OCI-LY7 (cell line): ENCODE measurements at places on chromosomes 4 and X.

DNA sequence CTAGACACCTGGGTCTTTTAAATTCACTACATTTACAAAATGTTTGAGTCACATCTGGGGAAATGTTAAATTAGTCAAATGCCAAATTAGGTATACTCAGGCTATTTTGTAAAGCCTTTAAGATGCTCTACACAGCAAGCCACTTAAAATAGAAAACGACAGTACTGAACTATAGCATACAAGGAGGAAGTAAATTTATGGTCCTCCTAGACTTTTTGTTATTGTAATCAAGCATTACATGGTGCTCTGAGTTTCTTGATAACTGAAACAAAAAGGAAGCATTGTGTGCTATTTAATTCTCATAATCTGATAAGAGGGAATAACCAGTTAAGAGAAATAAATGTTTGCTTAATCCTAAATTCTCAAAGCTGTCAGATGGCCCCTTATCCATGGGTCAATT lies 46.2 kb downstream of the SLC9A7 start:
- DNase-seq: peak; percentile 41

DNA sequence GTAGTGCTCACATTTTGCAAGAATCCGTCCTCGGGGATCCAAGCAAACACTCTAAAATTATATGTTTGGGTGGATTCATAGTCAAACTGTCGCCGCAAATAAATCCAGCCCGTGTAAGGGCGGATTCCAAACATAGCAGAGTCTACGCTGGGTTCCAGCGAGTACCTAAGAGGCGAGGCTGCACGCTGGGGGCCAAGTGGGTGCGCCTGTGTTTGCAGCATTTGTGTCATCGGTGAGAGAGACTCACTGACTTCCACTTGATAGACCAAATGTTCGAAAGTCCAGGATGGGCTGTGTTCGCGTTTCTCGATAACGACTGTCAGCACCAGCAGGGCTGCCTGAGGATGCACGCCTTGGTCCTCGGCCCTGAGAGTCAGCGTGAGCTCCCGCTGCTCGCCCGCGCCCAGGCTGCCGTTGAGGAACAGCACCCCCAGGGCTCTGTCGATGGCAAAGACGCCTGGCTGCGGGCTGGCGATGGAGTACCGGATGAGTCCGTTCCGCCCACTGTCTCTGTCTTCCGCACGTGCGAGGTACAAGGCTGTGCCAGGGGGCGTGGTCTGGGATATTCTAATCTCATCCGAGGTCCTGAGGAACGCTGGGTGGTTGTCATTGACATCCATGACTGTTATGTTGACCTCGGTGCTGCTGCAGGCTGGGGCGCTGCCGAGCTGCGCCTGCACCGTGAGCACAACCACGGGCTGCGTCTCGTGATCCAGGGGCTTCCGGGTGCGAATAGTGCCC lies 158.7 kb downstream of the DCHS2 start:
- DNase-seq: no peak

- DNase-seq: no peak
Measured at GRCh38 chr4:182042945-182043344, 200.3 kb upstream of the TENM3 start.

DNA sequence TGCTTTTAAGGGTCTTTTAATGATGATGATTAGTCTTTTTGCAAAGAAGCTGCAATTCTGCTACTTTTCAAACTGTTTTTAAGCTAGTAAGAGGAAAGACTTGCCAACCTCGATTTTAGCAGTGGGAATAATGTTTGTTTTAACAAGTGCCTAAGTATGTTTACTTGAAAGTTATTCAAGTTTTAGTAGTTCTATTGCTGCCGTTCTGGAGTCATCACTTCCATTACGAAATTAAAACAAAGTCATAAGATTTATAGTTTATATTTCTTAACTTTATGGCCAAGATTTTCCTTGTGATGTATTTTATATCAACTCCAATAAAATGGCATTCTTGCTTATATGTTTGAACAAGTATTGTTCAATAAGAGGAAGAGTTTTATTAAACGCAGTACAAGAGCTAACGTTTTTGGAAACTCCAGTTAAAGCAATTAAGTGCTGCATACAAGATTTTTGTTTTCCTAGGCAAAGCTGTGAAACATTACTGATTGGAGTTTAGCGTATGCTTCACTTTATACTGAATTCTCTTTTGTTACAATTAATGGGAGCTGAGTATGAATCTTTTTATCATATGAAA lies 211.3 kb downstream of the TENM3 start:
- no peak for DNase-seq

DNA sequence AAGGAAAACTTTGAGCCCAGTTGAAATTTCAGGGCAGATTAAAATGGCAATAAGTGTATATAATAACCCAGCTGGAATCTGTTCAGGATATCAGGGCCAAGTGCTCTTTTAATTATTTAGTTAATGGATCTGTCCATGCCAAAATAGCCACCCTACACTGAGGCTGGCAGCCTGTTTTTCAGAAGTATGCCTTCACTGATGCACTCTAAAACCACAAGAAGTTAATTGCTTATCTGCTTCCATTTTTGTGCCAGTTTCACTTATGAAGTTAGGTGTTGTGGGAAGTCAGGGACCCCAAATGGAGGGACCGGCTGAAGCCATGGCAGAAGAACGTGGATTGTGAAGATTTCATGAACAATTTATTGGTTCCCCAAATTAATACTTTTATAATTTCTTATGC lies 960.3 kb downstream of the C4orf33 start:
- no peak for DNase-seq

GRCh38 chrX:17605676-17606075 lies 131.6 kb upstream of the SCML1 start:
- no peak for DNase-seq
